GM12878 (cell line): ENCODE measurements at places on chromosomes 1 and 21. TPM values are rescaled to one million over a fixed set of nuclear protein-coding genes. Genes with fewer than 3 reads are reported as not detected.

- DNase-seq: no peak
These were observed at the start of gene AGRN for GRCh38 chr1:1020000-1020404. Gene AGRN (plus strand): TSS chr1:1020120. CDS start chr1:1020173, 53 bp downstream.

DNA sequence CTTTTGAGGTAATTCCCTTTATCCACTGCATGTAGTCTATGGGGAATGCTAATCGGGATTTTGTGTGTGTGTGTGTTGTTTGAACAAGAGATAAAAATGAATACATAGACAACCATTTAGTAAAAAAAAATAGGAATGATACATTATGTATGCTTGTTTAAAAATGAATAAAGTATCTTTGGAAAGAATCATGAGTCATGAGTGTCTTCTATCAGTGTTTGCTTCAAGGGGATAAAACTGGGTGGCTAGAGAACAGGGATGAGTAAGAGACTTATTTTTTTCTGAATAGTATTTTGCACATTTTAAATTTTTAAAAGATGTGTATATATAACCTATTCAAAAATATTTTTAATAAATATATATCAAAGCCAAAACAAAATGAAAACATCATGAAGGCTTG is 839.4 kb upstream of the ADGRL4 start:
- no peak for DNase-seq

DNA sequence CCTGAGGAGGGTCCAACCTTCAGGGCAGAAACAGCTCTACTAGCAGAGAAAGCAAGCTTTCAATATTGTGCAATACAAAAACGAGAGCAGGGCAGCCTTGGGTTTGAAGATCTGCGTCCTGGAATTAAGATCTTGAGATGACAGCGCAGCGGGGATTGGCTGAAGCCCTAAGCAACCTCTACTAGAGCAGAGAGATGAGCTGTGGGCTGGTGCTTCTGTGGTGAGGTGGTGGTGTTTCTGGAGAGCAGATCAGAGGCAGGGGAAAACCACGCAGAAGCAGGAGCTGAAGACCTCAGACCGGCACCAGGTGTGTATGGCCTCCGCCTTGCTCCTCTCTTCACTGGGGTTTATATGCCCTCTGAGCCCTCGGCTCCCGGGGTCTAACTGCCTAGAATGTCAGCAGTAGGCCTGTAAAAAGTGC is 12.5 kb downstream of the TRAF3IP3 start:
- DNase-seq: peak; percentile 84

DNA sequence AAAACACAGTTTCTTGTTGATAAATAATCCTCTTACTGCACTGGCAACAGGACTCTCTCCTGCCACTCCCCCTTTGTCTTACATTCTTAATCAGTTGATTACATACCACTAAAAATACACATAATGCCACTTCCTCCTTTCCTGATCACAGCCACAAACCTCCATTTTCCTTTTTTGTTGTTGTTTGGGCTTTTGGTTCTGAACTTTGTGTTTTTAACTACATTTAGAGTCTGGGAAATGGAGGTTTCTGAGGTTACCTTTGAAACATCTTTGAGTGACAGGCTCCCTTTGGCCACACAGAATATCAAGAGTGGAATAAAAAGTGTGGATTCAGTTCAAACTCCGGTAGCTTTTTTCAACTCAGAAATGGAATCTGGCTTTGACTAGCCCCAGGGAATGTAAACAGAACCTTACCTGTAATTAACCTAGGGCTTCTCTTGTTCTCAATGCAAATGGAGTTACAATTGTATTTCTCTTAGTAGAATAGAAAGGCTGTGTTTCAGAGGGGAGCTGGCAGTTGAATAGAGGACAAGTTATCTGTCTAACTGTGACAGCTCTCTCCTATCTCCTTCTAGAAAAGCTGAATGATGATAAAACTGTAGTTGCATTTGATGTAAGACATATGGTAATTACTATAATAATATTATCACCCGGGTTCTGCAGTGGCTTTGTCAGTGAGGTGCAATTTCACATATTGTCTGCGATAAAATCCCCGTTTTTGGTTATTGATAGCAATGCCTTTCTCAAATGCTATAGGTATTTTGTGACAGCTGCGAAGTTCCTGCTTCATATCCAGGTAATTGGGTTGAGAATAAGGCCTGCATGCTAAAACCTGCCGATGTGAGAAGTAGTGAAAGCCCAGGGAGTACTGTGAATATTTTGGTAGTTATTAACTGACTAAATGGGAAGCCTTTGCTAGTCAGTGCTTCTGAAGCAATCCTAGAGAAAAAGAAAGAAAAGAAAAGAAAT is 66.9 kb downstream of the ST6GALNAC5 start:
- no peak for DNase-seq

DNA sequence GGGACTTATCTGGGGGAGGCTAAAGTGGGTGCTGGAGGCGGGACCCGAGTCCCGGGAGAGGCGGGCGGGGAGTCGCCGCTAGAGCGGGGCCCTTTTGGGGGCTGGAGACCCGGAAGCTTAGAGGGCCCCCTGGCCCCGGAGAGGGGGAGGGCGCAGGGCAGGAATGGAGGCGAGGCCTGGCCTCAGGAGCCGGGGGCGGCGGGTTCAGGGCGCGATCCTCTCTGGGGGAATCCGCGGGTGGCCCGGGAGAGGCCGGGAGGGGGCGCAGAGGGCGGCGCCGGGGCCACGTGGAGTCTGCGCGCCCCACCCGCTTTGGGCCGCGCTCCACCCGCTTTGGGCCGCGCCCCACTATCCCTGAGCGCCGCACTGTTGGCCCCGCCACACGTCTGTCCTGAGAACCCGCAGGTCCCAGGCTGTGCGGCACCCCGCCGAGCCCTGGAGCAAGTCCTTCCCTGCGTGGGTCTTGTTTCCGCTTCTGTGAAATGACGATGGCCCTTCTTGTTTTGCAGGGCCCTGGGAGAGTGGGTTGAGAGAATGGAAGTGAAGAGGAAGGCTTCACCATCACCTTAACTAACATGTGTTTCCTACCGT is 84.4 kb downstream of the NKAIN1 start:
- no peak for DNase-seq

DNA sequence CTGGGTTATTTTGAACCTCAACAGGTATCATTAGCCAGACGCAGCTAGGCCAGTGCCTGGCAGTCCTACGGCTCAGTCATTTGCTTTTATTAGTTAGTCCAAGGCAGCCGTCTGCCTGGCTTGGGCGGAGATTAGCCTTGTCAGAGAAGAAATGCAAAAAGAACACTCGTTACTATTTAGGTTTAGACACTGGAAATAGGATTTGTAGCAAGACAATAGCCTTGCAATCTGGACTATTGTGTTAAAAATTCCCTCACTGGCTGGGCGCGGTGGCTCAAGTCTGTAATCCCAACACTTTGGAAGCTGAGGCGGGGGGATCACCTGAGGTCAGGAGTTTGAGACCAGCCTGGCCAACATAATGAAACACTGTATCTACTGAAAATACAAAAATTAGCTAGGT is 11.0 kb upstream of the PRKCZ start:
- no peak for DNase-seq

ATP6V1G3 gene
- not detected in 2 replicates for total RNA-seq

DNA sequence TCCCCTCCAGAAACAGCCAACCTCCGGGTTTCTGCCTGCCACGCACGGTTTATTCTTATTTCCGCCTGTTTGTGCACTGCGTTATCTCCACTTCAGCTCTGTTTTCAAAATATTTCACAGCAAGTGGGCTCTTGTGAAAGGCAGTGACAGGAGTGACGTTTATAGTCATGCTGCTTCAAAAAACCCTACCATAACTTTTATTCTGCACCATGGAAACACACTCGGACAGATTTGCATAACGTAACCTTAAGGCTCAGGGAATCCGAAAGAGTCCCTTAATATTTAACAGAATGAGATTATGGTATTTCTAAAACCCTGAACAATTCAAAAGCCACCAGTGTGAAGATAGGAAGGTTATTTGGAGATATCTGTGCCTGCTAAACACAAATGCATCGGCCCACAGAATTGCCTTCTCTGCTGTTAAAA is 782 bp upstream of the SDE2 start:
- DNase-seq: peak; percentile 74

DNA sequence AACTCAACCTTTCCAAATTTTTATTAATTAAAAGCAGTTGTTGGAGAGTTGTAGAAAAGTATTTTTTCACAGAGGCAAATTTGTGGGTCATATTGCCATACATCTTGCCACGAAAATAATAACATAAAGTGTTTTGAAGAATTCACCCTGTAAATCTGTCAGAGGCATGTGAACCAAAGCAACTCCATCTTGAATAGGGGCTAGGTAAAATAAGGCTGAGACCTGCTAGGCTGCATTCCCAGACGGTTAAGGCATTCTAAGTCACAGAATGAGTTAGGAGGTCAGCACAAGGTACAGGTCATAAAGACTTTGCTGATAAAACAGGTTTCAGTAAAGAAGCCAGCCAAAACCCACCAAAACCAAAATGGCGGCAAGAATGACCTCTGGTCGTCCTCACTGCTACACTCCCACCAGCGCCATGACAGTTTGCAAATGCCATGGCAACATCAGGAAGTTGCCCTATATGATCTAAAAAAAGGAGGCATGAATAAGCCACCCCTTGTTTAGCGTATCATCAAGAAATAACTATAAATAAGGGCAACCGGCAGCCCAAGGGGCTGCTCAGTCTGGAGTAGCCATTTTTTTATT is 4.4 kb upstream of the CNN3 start:
- no peak for DNase-seq

DNA sequence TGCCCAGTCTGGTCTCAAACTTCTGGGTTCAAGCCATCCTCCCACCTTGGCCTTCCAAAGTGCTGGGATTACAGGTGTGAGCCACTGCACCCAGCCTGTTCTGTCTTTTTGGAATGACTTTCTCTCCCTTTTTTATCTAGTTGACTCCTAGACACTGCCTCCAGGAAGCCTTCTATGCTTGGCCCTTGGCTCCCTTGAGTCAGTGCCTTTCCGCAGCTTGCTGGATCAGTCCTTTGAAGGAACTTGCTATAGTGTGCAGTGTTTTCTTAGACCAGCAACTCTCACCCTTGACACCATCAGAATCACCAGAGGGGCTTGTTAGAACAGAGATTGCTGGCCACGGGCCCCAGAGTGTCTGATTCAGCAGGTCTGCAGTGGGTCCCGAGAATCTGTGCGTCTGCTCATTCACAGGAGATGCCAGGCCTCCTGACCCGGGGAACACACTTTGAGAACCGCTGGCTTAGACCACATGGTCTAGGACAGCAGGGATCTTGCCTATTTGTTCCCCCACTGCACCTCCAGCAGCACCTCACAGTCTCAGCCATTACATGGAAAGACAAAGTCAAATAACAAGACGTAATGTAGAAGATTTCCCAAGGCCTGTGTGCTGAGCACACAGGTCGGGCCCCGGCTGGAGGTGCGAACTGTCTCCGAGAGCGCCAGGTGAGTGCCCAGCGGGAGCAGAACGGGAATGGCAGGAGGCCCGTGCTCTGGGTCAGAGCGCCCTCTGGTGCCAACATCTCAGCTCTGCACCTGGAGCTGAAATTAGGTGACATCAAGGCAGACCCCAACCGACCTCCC is 27.4 kb upstream of the CTPS1 start:
- no peak for DNase-seq

S100A9 gene
- 0.37 and 0.41 TPM in 2 replicates for total RNA-seq

BLACAT1 gene
- 0.21 TPM in 2 replicates for total RNA-seq

MIXL1 gene
- total RNA-seq: 0.23 and 0.40 TPM in 2 replicates
